Muscle of arm (tissue), 14 donors: ENCODE measurements at places on chromosomes 13 and 19.

- no peak for DNase-seq
Measured at GRCh38 chr13:104170980-104171555, 1104.9 kb upstream of the SLC10A2 start.

DNA sequence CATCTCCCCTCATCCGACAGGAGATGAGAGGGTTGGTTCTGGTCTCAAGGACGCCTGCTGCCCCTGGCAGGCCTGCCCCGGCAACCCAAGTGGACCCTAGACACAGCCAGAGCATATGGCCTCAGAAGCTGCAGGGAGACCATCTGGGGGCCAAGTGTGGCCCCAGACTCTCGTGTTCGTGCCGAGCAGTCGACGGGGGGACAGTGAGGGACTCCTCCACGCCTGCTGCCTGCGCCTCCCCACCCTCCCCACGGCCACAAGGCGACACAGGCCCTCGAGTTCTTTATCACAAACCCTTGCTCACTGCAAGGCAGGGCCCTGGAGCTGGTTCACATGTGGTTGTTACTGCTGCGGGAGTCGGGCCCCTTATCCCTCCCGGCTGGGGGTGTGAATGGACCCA lies 9.3 kb downstream of the CAPS start:
- no peak for DNase-seq

DNA sequence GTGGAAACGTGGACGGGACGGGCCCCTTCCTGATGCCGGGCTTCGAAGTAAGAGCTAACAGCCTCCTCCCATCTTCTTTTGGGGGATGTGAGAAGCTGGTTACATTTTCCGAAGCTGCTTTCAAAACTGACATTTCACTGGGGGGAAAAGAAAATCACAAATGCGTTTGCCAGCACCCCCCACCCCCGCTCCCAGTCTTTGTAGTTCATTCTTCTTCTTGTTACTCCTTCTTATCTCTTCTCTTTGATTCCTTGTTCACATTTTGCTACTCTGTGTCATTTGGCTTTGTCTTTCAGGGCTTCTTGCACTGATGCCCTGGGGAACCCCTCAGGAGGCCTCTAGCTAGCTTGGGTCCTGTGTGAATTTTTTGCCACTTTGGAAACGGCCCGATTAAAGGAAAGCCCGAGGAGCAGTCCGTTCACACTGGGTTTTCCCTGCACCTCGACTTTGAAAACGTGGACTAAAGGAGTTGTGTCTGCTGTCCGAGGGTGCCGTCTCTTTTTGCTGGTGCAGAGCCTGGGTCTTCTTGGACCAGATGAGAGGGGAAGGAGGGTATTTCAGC lies 1.3 kb downstream of the CARM1 start:
- DNase-seq: no peak

DNA sequence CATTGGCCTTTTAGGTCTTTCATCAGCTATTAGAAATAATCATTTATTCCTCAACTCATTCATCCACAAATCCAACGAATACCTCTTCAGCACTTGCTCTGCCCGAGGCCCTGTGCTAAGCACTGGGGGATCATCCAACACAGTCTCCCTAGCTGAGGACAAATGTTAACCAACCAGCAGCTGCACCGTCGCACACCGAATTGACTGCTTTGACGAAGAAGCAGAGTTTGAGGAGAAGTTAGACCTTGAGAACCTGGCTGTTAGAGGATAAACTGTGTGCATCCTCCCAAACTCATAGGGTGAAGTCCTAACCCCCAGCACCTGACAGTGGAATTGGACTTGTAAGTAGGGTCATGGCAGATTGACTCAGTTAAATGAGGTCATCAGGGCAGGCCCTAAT lies 170.9 kb downstream of the USP12 start:
- DNase-seq: no peak

- DNase-seq: no peak
Measured at GRCh38 chr19:38264486-38265212, at the start of gene SPINT2. TSS of gene SPINT2 (plus strand) at chr19:38264573. CDS start at chr19:38264893, 320 bp downstream.

DNA sequence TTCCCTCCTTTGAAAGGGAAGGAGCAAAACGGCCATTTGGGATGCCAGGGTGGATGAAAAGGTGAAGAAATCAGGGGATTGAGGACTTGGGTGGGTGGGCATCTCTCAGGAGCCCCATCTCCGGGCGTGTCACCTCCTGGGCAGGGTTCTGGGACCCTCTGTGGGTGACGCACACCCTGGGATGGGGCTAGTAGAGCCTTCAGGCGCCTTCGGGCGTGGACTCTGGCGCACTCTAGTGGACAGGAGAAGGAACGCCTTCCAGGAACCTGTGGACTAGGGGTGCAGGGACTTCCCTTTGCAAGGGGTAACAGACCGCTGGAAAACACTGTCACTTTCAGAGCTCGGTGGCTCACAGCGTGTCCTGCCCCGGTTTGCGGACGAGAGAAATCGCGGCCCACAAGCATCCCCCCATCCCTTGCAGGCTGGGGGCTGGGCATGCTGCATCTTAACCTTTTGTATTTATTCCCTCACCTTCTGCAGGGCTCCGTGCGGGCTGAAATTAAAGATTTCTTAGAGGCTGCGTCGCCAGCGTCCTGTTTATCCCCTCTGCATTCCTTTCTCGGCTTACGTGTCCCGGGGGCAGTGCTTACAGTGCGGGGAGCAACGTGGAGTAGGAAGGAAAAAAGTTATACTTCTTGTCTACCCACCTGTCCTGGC lies 15.2 kb upstream of the S1PR4 start:
- peak; percentile 57 for DNase-seq
